NCI-H1930 (cell line): ENCODE measurements at places on chromosomes 3 and 15.

- no peak for DNase-seq
Measured at GRCh38 chr3:159886050-159886449, 102.6 kb upstream of the IL12A start.

DNA sequence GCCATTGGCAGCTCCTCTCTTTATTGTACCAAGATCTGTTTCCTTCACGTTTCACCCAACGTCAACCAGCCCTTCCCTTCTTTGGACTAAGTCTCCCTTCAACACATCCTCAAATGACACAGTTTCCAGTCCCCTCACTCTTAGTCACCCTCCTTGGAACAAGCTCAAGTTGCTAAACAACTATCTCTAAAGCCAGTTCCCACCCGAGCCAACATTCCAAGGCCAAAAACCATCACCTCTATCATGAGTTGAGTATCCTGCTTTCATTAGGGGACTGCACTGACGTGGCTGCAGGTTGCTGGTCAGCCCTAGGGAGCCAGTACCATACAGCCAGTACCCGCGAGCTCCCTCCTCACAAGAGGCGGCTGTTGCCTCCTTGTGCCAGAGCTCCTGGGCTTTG lies 73.8 kb downstream of the LIPC start:
- no peak for DNase-seq

DNA sequence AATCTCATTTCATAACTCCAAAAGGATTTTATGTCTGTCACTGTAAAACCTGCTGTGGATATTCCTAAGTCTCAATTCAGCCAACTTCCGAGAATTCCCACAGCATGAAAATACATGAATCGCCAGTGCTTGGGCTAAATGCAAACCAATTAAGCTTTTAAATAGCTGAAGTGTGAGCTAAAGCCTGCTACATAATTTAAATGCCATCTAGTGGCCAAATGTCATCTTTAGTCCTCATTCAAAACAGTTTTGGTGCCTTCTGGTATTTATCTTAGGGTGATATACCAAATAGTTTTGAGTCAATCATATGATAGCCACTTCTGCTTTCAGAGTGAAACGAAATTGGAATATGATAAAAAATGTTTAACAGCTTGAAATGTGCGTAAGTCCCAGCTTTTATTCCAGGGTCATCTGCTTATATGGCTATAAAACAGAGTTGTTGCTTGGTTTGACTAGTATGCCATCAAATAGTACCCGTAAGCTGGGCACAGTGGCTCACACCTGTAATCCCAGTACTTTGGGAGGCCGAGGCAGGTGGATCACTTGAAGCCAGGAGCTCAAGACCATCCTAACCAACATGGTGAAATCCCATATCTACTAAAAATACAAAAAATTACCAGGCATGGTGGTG lies 41.8 kb upstream of the CCNL1 start:
- no peak for DNase-seq

DNA sequence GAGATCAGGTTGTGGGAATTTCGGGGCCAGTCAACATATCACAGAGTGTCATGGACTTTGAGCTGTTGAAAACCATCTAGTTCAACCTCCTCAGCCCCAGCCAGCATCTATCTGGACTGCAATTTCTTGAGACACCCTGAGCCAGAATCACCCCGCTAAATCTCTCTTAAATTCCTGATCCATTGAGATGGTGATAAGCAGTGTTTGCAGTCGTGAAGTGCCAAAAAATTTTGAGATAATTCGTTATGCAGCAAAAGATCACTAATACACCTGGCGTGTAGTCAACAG lies 29.3 kb downstream of the TMED3 start:
- DNase-seq, result no peak

- no peak for DNase-seq
Measured at GRCh38 chr3:17431004-17431403, 311.4 kb downstream of the TBC1D5 start.

GRCh38 chr3:160133757-160134156 lies 91.5 kb upstream of the C3orf80 start:
- no peak for DNase-seq

DNA sequence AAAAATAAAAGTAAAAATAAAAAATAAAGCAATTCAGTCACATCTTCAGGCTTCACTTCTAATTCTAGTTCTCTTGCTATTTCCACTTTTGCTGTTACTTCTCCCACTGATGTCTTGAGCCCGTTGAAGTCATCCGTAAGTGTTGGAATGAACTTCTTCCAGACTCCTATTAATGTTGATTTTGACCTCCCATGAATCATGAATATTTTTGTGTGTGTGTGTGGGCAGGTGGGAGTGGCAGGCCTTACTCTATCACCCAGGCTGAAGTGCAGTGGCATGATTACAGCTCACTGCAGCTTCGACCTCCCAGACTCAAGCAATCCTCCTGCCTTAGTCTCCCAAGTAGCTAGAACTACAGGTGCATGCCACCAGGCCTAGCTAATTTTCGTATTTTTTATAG lies 10.7 kb downstream of the USP4 start:
- no peak for DNase-seq

DNA sequence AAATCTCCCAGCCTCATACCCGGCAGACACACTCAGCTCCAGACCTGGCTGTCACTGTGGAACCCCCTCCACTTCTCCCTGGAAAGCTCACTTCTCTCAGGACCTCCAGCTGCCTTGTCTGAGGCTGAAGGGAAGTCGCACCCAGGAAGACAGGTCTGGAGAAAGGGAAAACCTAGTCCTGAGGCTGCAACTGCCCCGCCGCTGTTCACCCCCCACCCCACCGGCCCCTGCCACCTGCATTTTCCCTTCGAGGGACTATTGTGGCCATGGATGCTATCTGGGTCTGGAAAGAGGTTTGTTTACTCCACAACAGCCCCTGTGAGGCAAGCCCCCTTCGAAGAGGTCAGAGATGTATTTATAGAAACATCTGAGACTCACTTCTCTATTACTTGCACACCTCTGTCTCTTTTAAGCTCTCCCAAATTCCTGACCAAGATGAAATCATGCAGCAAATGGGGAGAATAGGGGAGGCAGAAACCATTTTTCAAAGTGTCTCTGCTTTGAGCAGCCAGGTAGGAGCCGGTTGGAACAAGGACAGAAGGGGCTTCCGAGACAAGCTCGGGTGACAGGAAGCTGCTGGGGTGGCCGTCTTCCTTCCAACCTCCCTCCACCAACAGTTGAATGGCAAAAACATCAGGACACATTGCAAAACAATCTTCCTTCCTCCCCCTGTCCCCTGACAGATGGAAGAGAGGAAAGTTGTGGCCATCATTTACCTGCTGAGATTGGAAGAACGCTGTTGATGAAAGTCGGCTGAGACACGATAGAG lies 518 bp downstream of the COLQ start:
- no peak for DNase-seq

DNA sequence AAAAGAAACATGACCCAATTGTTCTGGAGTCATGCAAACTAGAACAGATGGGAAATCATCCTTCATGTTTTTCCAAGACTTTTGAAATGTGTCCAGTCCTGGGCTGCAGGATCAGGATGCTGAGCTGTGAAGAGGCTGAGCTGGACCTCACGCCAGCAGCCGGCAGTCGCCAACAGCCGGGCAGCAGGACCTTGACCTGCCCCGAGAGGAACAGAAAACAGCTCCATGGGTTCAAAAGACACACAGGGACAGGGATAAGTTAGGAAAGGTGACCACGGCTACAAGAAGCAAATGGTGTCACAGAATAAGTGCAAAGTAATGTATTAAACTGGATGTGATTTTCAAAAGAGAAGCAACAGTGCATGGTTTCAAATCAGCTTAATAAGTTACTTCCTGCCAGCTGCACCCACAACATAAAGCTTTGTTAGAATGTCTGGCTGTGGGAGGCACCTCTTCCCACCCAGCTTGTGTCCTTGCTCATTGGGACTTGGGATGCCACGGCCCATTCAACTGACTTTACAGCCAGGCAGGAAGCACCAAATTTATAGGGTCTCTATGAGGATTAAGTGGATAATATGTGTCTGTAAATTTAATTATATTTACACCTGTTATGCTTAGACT lies 266.4 kb downstream of the GABRG3 start:
- DNase-seq, result no peak

DNA sequence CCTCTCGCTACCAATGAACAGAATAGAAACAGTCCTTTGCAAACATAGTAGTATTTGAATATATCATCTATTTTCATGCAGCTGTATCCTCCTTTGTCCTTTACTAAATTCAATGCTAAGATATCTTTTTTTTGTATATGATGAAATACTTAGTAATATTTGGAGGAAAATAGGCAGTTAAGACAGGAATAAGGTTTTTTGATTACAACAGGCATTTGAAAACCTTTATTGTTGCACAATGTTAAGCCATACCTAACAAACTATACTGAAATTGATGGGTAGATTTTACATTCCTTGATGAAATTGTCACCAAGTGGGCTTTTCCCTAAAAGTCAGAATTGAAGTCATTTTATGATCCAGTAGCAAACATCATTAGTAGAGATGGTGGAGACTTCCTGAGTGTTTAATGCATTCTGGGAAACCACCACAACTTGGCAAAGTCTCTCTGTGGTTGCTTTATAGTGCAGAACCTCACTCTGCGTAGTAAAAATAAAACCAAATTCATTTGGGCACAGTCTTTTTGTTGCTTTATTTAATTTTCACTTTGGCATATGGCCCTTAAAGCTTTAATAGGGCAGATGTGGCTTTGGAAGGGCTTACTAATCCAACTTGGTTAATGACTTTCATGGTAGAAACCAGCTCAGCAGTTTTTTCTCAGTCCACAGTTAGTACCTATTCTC lies 216.0 kb downstream of the DIPK2A start:
- no peak for DNase-seq

DNA sequence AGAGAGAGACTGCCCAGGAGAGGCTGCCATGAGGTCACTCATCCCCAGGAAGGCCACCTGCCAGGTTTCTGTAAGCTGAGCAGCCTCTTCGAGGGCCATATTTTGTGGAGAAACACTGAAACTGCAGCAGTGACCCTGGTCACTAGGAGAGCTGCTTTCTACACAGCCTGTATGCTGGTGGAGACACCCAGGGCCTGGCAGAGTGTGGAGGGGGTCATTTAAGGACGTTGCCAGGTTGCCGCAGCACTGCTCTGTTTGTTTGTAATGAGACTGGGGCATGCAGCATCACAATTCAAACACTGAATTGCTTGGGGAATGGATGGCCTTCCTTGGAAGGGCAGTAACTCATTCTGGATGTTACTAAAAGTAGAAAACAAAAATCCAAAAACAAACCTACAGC lies 104.9 kb upstream of the TRIM42 start:
- no peak for DNase-seq

GRCh38 chr3:65425880-65426279 lies 612.8 kb downstream of the MAGI1 start:
- DNase-seq, result no peak

GRCh38 chr15:23038726-23039142 lies 635 bp downstream of the TUBGCP5 start:
- no peak for DNase-seq

- no peak for DNase-seq
Measured at GRCh38 chr3:49554633-49555265, 472 bp downstream of the BSN start.

GRCh38 chr3:110887176-110887575 lies 184.4 kb upstream of the NECTIN3 start:
- DNase-seq, result no peak

GRCh38 chr3:102158080-102158740 lies 276.6 kb upstream of the ZPLD1 start:
- no peak for DNase-seq

DNA sequence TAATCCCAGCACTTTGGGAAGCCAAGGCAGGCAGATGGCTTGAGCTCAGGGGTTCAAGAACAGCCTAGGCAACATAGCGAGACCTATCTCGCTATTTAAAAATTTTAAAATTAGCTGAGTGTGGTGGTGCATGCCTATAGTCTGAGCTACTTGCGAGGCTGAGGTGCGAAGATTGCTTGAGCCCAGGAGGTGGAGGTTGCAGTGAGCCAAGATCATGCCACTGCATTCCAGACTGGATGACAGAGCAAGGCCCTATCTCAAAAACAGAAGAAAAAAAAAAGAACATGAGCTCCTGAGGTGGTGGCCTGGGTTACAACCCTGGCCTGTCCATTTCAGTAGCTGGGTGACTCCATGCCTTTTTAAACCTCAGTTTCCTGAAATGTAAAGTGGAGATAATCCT lies 7.2 kb downstream of the DNASE1L3 start:
- no peak for DNase-seq

DNA sequence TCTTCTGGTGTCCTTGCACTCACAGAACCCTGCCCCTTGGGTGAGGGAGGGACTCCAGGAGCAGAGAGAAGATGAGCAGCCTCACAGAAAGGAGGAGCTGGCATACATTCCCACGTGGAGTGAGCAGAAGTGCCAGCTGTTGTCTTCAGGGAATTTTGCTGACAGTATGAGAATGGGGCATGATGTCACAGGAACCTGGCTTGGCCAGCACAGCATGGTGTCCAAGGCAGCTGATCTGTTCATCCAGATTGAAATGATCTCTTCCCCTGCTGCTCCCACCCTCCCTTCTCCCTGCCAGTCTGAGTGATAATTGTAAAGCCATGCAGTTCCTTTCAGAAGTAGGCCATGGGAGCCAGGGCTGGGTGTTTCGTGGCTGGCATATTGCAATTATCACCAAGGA lies 53.3 kb downstream of the GJD2 start:
- DNase-seq, result no peak

DNA sequence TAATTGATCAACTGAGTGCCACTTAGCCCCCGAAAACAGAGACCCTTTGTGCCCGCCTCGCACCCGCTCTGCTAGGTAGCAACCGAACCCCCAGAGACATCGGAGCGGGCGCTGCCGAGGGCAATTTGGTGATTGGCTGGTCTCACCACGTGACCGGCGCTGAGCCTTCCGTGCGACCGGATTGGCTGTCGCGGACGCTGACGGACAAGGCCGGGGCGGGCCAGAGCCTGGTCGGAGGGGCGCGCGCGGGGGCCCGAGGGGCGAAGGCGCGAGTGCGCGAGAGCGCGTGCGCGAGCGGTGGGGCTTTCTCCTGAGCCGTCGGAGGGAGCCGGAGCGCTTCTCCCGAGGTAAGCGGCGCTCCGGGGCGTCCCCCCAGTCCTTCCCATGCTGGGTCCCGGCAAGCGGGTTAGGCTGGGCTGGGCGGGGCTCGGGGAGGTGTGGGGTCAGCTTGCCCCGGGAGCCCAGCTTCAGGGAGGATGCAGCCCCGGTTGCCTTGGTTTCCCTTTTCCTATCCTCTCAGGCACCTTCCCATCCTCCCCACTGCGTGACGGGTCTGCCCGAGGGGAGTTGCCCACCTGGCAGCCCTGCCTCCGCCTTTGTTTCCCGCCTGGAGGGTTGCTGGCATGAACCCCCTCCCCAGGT lies at the start of gene TMEM108:
Gene TMEM108, plus strand, starts transcription at position 303 of the 642 bp plus-strand sequence.
- DNase-seq, result peak; percentile 93

DNA sequence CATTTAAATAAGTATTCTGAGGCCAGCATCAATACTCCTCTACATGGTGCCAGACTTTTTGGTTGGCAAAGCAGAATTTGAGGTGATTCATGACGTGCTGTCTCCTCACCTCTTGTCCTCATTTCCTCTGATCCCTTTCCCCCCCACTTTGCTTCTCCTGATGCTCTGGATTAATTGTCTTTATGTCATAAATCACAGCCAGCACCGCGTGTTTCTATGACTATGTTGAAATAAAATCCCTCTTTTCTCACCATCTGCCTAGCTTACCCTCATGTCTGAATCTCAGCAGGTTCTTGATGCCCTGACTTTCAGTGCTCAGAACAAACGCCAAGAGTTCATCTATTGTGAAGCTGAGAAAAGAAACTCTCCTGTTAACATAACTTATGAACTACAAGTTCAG lies 19.7 kb upstream of the PTPRG start:
- no peak for DNase-seq
